ENCODE measurements at places on chromosomes 13 and 19.
A peak's percentile ranks its signal among the peaks of the same experiment; 100 is the strongest.

DNA sequence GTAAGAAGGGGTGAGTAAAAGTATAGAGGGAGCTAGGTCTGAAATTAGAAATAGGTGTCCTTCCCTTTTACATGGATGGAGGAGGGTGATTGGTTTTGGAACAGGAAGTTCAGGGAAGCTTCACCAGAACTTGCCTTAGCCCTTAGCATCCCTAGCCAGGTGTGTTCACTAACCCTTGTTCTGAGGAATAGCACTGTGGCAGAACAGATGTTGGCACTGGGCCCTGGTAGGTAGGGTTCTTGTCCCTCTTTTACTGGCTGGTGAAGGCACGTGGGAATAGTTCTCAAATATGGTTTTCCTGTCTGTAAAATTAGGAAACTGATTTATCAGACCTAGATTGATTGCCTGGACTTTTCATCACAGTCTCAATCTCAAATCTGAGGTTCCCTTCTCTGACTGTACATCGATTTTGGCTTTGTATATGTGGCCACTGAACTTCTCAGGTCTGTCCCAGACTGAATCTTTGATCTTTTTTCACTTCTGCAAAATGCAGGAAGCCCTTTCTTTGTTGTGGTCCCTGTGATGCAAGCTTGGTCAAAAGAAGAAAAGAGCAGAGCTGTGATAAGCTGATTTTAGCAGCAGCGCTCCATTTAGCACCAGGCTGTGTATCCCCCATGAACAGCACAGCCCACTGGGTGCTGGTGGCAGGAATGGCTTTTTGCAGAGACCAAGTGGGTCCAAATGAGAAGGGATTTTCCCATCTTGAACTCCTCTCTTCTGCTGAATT lies 86.2 kb upstream of the HTR2A start:
- no peak for DNase-seq

GRCh38 chr13:51552027-51552426 lies 32.2 kb upstream of the WDFY2 start:
- peak; percentile 21 for DNase-seq

DNA sequence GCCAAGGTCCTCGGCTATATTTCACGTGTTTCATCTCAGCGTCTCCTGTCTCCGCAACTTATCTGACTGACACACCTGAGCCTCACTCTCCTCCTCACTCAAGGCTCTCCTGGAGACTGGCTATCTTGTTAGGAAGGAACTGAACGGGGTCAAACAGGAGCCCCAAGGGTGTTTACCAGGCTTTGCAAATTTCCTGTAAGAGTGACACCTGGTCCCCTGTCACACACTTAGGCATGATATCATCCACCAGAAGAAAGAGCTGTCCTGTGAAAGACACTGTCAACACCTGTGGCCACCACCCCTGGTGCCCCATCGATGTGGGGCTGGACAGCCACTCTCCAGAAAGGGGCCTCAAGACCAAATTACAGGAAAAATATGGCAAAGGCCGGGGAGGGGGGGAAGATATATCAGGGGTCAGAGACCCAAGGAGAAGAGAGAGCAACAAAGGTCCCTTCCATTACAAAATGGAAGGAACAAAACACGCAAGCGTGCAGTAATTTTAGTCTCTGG lies 2.9 kb downstream of the CD70 start:
- no peak for DNase-seq

- DNase-seq = no peak
Observed at GRCh38 chr19:2385053-2385721, 25.1 kb downstream of the TMPRSS9 start.
